ENCODE measurements at places on chromosomes 4 and X.

GRCh38 chrX:20143111-20143510, 1.5 kb upstream of the EIF1AX start:
- DNase-seq, result no peak

DNA sequence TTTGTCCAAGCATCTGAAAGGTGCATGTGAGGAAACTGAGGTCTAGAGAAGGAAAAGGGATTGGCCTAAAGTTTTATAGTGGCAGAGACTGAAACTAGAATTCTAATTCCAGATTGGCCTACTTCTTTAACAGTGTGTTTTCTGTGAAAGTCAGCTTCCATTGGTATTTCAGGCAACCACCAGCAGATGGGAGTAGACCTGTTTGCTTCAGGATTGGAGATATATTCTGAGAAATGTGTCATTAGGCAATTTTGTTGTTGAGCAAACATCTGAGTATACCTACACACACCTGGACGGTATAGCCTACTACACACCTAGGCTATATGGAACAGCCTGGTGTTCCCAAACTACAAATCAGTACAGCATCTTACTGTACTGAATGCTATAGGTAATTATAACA, 207.3 kb upstream of the RADX start:
- no peak for DNase-seq

DNA sequence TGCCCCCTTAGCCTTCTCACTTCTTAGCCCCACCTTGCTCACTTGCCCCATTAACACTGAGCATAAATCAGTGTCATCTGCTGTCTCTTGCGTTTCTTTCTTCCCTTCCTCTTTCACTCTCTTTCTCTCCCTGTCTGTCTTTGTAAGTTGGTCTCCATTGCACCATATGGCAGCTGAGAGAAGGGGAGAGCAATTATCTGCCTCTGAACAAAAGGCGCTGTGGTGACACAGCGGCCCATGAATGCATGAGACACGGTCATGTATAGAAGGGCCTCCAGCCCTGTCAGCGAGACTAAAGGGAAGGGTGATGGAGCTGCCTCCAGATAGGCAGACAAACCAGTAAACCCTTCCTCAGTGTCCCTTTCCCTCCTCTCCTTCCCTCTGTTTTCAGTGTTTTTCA, 88.8 kb upstream of the PCDH18 start:
- no peak for DNase-seq

GRCh38 chrX:2614911-2615310, 76.2 kb upstream of the CD99 start:
- no peak for DNase-seq

- DNase-seq, result no peak
These were observed 33.5 kb downstream of the IGFBP7 start for GRCh38 chr4:57076646-57077045.

DNA sequence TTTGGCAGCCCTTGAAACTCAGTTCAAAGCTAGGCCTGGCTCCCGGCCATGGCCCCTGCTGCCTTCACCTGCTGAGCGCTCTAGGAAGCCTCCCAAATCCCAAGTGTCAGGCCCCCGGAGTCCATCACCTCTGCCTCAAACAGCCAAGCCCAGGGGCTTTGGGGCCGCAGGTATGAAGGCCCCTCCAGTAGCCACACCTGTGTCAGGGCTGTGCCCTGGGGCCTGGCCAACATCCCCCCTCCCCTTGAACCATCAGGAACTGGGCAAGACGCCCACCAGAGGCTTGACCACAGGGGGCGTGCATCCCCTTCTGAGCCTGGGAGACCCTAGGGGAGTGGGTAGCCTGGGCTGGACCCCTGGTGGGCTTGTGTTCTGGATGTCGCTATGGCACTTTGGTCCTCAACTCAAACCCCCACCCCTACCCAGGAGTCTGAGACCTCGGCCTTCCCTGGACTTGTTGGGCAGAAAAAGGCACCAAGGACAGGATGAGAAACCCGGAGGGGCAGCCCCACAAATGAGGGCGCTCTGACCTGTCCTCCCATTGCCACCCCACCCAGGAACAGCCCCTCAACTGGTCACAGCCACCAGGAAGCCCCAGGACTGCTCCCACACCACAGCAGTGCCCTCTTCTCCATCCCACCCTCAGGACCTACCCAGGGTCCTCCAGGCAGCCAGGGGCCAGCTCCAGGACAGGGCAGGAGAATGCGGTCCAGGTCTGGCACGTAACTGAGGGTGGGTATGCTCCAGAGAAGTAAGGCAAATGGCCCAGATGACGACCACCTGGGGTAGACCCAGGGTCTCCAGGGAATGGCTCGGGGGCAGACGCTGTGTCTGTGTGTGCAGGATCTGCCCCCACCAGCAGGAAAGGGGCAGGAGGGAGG, 4.2 kb upstream of the SLBP start:
- DNase-seq, result no peak

DNA sequence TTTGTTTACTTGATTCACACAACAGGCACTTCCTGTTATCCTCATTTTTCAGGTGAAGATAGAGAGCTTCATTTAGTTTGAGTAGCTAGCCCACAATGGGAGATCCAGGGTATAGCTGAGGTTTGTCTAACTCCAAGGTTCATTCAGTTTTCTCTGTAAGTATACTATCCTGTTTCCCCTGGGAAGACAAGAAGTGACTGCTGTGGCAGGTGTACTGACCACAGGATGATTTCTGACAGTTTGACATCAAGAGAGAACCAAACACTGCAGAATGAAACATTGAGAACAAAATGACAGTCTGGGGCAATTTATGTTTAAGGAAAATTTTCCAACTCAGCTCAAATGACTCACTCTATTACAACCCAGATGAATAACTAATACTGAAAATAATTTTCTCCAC, 958.0 kb downstream of the STPG2 start:
- no peak for DNase-seq

- no peak for DNase-seq
These were observed 166.6 kb downstream of the SPRY1 start for GRCh38 chr4:123562994-123563750.

GRCh38 chr4:181202240-181202639, 1041.0 kb upstream of the TENM3 start:
- DNase-seq, result no peak

DNA sequence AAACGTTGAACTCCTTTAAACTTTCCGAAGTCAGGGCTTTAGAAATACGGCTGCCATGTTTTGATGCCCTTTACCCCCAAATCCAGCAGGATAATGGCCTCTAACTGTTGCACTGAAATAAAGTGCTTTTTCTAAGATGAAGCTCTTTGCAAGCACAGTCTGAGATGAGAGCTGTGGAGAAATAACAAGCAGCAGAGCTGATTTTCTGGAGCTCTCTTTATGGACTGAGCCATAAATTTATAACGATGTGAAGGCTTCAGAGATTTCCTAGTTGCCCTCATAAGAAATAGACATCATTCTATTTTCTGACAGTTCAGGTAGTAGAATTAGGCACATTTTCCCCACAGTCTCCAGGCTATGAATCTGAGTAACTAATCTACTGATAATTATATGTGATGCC, 567.3 kb downstream of the PDHA2 start:
- no peak for DNase-seq

- DNase-seq, result no peak
These were observed 271 bp upstream of the FUNDC2 start for GRCh38 chrX:155026420-155026726.

Measured in CD4-positive, alpha-beta T cell treated with Interferon gamma for 1 hour (primary cell).